ENCODE measurements at places on chromosomes 16 and 17. TPM values are rescaled to one million over a fixed set of nuclear protein-coding genes. Genes with fewer than 3 reads are reported as not detected.

Gene ESRP2
- 22.5 TPM for polyA plus RNA-seq

Gene CCDC40
- 6.0 TPM for polyA plus RNA-seq

Gene HP
- 673 TPM for polyA plus RNA-seq

Gene CD300LF
- 35.1 TPM for polyA plus RNA-seq

Gene HBZ
- not detected for polyA plus RNA-seq

Gene SLC2A4
- 1.1 TPM for polyA plus RNA-seq

Gene KRTAP4-5
- polyA plus RNA-seq: not detected

Gene CD300E
- 5.2 TPM for polyA plus RNA-seq

Data from lung (tissue), 17 donors.